ENCODE measurements at places on chromosomes 12 and 14.

DNA sequence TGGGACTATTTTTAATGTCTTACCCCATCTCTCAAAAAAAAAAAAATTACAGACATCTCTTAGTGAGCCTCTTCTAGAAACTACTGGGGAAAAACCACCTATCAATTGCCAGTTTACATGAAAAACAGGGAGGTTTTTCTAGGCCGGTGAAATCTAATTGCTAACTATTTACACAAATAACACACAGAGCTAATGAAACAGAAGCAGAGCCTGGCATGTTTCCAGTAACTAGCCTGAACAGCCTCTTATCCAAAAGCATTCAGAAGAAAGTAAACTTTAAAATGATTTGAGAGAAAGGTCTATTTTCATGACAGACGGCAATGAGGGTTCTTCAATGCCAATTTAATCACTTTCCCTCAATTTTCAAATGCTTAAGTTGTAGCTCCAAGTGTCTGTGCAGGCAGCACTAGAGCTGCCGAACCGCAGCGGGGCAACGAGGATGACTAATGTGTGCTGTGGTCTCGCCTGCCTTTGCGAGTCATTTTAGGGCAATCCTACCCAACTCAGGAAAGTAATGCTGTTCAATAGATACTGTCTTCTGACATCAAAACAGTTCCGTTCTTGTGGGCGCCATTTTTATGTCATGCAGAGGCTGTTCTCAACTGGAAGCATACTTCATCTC, 84.6 kb downstream of the SETD3 start:
- DNase-seq, result no peak

- DNase-seq, result no peak
These were observed 61.3 kb downstream of the DICER1 start for GRCh38 chr14:95095996-95096395.

DNA sequence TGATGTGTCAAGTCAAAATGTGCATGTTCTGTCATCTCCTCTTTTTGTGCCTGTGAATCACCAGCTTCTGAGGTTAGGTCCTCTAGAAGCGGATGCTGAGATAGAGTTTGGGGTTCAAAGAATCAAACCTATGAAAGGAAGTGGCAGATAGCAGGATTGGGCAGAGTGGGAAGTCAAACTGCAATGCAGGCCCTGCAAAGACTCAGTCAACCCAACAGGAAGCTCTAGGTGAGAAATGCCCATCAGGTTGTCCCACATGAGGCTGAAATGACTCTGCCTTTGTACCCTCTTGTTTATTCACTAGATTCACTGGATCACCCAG, 4.5 kb upstream of the MIA2 start:
- no peak for DNase-seq

DNA sequence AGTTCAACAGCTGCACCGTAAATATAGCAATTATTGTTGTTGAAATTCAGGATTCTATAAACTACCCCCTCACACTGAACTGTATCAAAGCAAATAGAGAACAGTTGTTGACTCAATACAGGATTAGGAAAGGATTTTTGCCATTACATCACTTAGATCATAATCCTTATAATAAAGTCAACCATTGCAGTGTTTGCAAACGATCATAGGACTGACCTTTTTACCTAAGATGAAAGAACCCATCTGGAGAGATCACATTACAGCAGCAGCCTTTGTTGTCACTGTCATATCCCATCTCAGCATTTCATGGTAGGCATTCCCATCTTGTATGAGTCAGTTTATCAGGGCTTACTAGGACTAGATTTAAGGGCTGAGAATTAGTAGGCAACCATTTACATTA, 96.1 kb downstream of the IPO8 start:
- DNase-seq, result no peak

DNA sequence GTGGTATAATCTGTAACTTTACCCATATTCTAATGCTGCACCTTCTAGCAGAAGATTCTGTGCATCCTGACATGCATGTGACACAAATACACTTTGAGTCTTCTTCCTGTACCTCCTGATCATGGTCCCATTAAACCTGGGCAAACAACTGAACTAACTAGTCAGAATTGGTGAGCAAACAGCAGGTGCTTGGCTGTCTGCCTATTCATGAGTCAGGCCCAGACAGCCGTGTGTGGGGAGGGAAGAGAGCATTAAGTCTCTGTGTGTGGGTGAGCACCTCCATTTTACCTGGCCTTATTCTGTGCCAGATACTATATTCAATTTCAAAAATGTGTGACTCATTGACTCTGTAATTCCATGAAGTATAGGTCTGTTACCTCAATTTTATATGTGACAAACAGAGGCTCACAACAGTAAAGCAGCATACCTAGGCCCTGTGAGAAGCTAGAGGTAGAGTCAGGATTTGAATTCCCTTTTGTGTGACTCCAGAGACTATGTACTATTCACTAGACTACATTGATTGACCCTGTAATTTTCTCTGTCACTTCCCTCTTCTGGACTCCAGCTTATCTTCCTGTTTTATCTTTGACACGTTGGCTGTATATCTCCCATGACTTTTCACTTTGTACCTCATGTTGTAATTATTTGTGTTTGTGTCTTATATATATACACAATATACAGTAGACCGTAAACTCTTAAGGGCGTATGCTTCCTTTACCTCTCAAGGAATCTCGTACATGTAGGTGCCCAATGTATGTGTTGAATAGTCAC, 32.2 kb downstream of the SUSD6 start:
- peak; percentile 24 for DNase-seq

GRCh38 chr14:58071341-58071740, 80.7 kb downstream of the ARMH4 start:
- DNase-seq, result no peak

- DNase-seq, result no peak
These were observed 250.5 kb upstream of the ATP2B1 start for GRCh38 chr12:89959179-89959578.

DNA sequence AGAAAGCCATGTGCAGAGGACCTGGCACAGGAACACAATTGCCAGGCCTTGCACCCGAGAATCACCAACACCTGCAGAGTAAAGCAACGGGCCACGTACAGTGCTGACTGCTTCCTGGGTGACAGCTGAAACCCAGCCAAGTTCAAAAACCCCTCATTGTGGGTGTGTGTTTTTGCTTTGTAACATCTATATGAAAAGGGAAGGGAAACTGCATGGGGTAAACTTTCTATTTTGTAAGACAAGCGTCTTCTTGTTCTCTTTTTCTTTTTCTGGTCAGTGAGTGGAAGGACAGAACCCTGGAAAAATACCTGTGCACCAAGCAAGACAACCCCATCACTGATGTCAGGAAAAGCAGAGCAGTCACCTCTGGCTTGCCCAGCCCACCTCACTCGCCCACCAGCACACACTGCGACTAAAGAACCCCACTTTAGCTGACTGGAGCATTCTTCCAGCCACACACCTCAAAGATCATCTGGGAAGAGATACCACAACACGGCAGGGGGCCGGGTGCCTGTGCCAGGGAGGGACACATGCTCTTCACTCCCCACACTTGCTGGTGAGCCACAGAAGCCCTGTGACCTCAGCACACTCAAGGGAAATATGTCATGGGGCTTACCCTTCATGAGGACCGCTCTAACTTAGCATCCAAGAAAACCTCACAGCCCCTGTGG, 172.3 kb downstream of the NDUFA12 start:
- no peak for DNase-seq

DNA sequence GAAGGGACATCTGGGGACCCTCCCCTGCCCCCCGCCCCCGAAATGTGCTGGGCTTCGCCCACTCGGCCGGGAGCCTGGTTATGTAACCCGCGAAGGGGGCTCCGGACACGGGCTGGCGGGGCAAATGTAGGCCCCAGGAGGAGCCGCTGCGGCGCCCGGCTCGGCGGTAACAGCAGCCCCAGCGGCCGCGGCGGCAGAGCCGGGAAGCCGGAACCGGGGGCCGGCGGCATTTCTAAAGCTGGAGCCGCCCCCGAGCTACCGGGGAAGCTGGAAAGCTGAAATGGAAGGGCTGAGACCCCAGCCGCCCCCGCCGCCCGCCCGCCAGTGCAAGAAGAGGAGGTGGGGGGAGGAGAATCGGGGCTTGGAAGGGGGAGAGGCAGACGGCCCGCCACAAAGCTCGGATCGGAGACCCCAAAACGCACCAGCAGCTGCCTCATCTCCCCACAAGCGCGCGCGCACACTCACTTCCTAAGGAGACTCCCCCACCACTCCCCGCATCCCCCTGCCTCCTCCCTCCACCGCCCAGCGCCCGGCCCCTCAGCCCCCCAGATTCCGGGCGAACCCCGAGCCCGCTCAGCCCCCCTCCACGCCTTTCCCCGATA, 1.5 kb downstream of the KDM2B start:
- peak; percentile 24 for DNase-seq

DNA sequence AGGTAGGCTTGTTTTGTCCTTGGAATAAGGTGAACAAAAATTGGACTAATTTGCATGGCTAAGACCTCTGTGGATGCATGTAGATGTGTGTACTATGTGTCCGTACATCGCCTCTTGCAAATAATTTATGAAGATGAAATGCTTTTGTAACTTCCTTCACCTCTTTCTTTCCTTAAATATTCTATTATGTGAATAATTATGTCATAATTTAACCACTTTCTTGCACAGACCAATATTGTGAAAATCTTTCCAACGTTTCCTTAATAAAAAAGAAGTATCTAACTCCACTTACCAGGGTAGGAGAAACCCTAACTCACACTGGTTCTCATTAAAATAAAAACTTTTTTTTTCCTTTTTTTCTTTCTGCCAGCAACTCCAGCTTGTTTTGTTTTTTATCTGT, 4.0 kb downstream of the NANOG start:
- DNase-seq, result no peak

GRCh38 chr14:48333221-48333920, 658.0 kb upstream of the MDGA2 start:
- DNase-seq, result no peak

GRCh38 chr14:42222924-42223471, 616.3 kb downstream of the LRFN5 start:
- DNase-seq, result no peak

- no peak for DNase-seq
These were observed 30.6 kb upstream of the GALNT9 start for GRCh38 chr12:132359971-132360370.

- DNase-seq, result no peak
These were observed 137.4 kb downstream of the BCL11B start for GRCh38 chr14:99134516-99135046.

DNA sequence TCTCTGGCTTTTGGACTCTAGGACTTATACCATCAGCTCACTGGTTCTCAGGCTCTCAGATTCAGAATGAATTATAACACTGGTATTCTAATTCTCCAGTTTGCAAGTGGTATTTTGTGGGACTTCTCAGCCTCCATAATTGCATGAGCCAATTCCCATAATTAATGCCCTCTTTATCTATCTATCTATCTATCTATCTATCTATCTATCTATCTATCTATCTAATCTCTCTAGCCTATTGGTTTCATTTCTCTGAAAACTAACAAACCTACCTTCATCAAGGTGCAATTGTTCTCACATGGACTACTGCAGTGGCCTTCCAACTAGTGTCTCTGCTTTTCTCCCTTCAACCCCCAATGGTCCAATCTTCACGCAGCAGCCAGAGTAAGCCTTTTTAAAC, 507.4 kb downstream of the ETNK1 start:
- DNase-seq, result no peak

- DNase-seq, result no peak
These were observed 18.3 kb downstream of the NINJ2 start for GRCh38 chr12:644818-645552.

DNA sequence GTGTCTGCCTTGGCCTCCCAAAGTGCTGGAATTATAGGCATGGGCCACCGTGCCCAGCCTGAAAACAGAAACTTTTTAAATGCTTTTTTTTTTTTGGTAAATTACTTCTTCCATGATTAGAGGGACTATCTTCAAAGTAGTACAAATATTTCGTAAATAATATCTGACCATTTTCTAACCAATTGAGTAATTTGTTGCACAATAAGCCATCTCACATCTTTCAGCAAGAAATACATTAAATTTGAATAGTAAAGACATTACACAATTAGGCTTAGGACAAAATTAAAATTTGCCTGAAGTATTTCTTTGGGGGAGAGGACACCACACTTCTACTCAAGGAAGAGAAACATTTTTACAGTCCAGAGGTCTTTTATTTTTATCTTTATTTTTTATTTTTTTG, 84.7 kb upstream of the STRN3 start:
- DNase-seq, result no peak

GRCh38 chr14:53011053-53011462, 60.2 kb upstream of the FERMT2 start:
- no peak for DNase-seq

DNA sequence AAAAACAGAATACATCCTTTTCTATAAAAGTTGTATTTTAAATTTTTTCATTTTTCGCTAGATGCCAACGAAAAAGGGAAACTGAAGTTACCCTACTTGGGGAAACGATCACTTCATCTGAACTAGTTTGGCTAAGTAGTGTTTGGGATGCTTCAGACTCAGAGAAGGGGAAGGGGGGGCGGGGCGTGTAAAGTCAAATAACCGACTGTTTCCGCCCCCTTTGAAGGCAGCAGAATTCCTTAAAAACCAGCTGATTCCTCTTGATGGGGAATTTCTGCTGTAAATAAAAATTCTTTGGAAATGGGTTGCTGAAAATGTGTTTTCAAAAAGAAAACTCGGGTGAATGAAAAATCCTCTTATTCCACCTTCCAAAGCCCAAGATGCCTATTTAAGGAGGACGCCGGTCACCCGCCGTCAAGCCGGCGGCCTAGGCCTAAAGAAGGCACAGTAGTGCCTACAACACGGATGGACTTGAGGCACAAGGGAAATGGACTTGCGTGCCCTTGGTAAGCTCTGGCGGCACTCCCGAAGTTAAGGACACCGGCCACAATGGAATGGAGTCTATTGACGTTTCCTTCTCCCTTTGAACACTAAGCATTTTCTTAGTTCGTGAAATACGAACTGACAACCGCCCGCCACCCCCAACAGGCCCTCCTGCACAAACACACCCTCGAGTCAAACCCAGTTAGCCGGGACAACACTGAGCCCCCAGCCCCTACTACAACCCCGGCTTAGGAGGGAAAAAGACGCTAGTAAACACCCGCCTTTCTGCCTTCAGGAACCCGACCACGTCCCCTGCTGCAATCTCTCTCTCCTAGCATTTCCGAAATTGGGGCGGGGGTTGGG, 1.9 kb downstream of the ATXN2 start:
- peak; percentile 12 for DNase-seq

DNA sequence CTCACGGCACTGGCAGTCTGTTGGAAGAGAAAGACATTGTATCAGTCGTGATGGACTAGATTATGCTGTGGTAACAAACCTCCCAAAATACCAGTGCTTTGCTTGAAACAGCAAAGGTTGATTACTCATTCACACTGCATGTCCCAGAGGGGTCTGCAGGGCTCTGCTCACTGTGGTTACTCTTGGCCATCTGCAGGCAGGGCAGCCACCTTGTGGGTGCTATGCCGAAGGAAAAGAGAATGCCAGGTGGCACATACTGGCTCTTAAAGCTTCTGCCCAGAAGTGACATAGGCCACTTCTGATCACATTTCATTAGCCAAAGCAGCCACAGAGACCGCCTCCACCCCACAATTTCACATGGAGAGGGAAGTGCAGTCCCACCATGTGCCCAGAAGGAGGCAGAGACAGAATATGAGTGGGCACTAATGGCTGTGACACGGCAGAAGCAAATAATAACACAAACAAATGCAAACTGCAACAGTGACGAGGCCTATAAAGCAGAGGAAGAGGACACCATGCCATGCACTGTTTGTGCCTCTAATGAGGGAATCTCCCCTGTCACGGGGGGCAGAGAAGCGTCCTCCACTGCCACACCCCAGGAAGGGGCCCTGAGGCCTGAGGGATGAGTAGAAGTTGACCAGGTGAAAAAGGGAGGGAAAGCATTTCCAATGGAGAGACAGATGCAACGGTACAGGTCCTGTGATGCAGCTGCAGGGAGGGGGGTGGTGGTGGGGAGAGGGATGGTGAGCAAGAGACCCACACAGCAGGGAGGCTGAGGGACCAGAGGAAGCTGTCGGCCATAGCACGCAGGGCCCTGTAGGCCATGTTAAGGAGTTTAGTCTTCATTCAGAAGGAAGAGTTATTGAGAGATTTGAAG, 51.7 kb upstream of the KICS2 start:
- no peak for DNase-seq

All from activated naive CD4-positive, alpha-beta T cell (primary cell).